ENCODE measurements at places on chromosomes 3 and 15. TPM values are rescaled to one million over a fixed set of nuclear protein-coding genes. Genes with fewer than 3 reads are reported as not detected.

The ATP13A5 gene
- 0.75 TPM for polyA plus RNA-seq

The SCN11A gene
- 0.88 TPM for polyA plus RNA-seq

The NRG4 gene
- 2.7 TPM for polyA plus RNA-seq

GRCh38 chr15:36185845-36186244 lies 393.6 kb upstream of the CDIN1 start:
- no peaks in the 10 kb centered on the region for H3K4me1 ChIP-seq
- H3K36me3 ChIP-seq: no peaks in the 10 kb centered on the region
- H3K27ac ChIP-seq: no peak overlapping the region
- no peaks in the 10 kb centered on the region for H3K27me3 ChIP-seq
- no peak overlapping the region for H3K4me3 ChIP-seq

- peaks cover 13% of the 10 kb centered on the region for H3K4me1 ChIP-seq
- H3K27me3 ChIP-seq: no peaks in the 10 kb centered on the region
- no peak for DNase-seq
- H3K36me3 ChIP-seq: no peaks in the 10 kb centered on the region
- H3K27ac ChIP-seq: no peak overlapping the region
These were observed 38.8 kb upstream of the TIMP4 start for GRCh38 chr3:12197475-12197874.

GRCh38 chr15:33710748-33711147 lies 257.5 kb upstream of the CHRM5 start:
- DNase-seq: no peak
- no peak overlapping the region for H3K4me3 ChIP-seq
- no peaks in the 10 kb centered on the region for H3K36me3 ChIP-seq
- H3K27me3 ChIP-seq: no peaks in the 10 kb centered on the region

DNA sequence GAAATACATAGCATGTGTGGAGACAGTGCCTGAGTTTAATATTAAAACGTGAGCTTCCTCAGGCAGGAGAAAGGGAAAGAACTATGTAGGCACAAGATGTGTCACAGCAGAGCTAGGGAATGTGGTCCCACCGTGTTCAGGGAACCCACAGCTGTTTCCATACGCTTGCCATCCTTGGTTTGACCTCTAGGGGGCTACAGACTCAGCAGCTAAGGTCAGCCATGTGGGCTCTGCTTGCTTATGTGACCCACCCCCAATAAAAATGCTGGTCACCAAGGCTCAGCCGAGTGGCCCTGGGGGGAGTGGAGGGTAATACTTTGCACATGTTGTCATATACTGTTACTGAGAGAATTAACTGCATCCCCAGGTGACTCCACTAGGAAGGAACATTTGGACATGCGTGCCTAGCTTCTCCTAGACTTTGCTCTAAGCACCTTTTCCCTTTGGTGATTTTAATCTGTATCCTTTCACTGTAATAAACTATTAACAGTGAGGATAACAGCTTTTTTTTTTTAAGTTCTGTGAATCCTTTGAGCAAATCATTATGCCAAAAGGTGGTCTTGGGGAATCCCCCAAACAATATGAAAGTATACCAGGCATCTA lies 3.3 kb downstream of the TUBGCP5 start:
- no peaks in the 10 kb centered on the region for H3K27me3 ChIP-seq
- H3K36me3 ChIP-seq: peaks cover 44% of the 10 kb centered on the region
- peaks cover 8% of the 10 kb centered on the region for H3K4me1 ChIP-seq
- no peak for DNase-seq
- no peak overlapping the region for H3K4me3 ChIP-seq
- H3K27ac ChIP-seq: no peak overlapping the region
